ENCODE measurements at places on chromosomes 3 and 15. TPM values are rescaled to one million over a fixed set of nuclear protein-coding genes. Genes with fewer than 3 reads are reported as not detected.

COL6A5 gene
- not detected for total RNA-seq

CCR3 gene
- total RNA-seq = not detected

ALS2CL gene
- total RNA-seq = 23.8 TPM

SERINC4 gene
- total RNA-seq = 0.18 TPM

ARGFX gene
- total RNA-seq = not detected

P2RY12 gene
- total RNA-seq = 1.4 TPM

PLIN1 gene
- total RNA-seq = 140 TPM

GRCh38 chr3:117407317-117407716, 697.7 kb downstream of the TUSC7 start:
- DNase-seq = no peak

- no peak for DNase-seq
Observed at GRCh38 chr3:5750091-5750490, 562.6 kb downstream of the EDEM1 start.

DNA sequence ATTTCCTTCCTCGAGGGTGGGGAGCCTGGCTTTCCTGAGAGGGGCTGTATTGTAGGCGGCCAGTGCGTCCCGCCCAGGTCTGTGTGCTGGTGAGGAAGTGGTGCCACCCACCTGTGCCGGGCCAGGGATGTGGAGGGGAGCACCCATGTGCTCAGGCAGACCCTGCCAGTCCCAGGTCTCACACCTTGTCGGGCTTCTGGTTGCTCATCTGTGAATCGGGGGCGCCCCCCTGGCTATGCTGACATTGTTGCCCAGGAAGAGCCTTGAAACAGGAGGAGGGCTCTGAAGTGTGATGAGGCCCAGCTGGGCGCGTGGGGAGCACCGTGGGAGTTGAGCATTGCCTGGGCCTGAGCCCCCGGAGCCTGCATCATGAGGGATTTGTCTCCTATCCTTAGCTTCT, 4.8 kb downstream of the FBLN2 start:
- peak; percentile 30 for DNase-seq

DNA sequence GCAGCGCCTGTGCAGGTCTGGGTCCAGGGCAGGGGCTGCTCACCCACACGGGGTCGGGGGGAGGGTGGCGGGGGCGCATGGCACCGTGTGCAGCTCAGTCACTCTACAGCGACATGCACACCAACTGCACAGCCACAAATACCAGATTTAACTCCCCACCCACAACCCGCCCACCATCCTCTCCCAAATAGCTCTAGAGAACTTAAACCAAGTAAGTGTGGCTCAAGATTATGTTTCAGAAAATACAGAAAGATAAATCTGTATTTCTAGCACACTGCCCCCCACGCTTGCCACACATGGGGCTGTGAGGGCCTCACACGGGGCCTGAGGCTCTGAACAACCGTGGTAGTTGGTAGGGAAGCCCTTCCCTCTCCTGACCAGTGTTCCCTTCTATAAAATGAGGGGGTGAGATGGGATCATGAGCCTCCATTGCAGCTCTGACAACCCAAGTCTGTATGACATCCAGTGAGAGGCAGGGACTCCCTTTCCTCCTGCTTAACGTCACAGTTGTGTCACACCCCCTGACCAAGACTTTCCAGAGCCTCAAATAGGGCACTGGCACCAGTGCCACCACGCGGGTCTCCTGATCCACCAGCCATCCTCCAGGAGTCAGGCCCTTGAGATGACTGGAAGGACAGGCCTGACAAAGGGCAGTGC, 23.1 kb downstream of the POC1A start:
- DNase-seq = no peak

DNA sequence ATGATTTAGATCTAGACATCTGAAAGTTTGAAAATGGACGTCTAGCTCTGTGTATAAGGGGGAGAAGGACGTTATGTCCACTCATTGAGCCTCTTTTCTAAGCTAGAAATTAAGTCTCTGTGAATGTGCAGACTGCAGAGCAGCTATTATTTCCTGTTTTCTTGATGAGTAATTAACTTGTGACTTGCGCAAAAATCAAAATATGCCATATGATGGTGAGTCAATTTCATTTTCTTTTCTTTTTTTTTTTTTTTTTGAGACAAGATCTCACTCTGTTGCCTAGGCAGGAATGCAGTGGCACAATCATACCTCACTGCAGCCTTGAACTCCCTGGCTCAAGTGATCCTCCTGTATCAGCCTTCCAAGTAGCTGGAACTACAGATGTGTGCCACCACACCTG, 14.1 kb downstream of the LACTB start:
- no peak for DNase-seq

GRCh38 chr15:101000271-101000681, 81.1 kb downstream of the LRRK1 start:
- no peak for DNase-seq

DNA sequence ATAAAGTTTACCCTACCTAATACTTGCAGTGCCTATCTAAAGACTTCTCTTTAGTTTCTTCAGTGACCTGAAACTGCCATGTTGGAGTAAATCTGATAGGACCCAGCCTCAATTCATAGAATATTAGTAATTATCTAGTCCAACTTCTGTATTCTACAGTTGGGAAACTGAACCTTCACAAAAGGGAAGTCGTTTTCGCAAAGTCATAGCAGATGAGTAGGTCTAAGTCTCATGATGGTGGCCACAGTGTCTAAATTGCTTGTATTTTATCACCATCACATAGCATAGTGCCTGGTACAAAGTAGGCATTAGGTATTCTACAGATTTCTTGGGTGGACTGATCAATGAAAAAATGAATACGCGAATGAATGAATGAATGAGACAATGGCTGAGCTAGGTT, 8.4 kb downstream of the GMNC start:
- no peak for DNase-seq

- DNase-seq = no peak
Observed at GRCh38 chr3:171258316-171258715, 201.9 kb downstream of the TNIK start.

DNA sequence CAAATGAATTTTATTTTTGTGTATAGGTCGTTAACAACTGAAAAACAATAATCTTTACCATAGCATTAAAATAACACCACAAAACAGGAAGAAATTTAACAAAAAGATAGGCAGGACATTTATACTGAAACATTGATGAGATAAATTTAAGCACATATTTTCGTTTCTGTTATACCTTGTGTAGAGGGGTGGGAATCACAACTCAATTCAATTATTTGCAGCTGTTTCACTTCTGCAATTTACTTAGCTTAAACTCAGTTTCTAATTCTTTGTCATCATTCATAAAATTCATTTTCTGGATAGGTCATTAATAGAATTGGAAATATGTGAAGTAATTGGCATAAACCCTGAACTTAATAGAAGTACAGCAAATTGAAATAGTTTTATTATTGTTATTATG, 42.3 kb downstream of the TP63 start:
- no peak for DNase-seq

DNA sequence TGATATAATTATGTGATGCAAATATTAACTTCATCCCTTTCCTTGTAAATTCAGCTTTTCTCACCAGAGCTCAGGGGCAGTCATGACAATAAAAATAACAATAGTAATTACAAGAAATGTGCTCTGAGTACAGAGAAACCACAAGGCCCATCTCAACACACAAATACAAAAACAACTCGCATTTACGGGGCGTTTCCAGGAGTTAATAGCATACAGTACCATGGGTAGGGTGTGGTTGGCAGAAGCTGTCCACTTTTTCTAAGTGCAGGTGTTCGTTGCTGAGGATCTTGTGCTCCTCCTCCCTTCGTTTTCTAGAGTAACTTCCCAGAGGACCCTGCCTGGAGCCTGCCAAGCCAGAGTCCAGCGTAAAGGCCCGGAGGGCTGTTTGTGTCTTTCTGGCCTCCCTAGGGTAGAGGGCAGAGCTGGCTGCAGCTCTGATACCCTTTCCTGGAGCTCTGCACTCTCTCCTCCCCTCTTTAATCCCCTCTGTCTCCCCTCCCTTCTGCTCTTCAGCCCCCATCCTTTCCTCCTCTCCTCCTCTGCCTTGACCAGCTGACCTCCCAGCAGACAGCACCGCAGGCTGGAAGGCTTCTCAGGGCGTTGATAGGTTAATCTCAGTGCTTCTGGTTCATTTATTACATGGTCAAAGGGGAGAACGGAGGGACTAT, 11.4 kb downstream of the SEMA3G start:
- no peak for DNase-seq

- no peak for DNase-seq
Observed at GRCh38 chr15:90674476-90674875, 42.7 kb upstream of the BLM start.

- DNase-seq = no peak
Observed at GRCh38 chr3:138443521-138444503, 9.4 kb downstream of the ESYT3 start.

Data from left cardiac atrium (tissue), 4 donors.